Cerebellar nuclear complex (tissue), 1 donor: ENCODE measurements at places on chromosomes 4 and X.

GRCh38 chr4:721261-722168, 15.9 kb downstream of the PCGF3 start:
- no peak for DNase-seq

- no peak for DNase-seq
Observed at GRCh38 chrX:57083143-57083542, 38.2 kb downstream of the SPIN2B start.

DNA sequence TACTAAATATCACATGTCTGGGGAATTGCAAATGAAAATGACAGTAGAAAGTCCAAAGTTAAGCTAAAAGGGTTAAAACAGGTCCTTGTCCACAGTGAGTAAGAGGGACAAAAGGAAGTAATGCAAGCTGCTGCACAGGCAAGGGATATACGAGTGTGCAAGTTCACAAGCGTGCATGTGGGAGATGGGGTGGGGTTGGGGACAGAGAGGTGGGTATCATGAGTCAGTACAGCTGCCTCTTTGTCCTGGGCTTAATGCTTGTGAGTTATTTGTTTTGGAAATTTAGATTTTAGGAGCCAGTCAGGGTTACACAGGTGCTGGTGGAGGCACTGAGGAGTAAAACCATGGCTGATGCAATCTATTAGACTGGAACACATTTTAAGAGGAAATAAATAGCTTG, 3.3 kb upstream of the GPRASP2 start:
- no peak for DNase-seq

DNA sequence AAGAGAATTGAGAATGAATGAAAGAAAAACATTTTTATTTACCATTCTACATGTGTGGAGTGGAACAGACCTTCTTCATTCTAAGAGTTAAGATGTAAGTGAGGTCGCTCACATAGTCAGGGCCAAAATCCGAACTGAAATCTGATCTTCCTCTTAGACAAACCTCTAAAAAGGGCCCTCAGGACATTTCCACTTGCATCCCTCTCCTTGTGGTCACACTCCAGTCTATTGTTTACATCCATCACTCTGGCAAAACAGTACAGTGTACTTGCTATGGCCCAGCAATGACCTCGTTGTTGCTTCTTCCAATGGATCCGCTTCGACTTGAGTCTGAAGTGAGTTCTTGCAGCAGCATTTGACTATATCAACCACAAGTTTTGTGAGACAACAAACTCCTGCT, 54.2 kb downstream of the MOSPD2 start:
- DNase-seq: no peak

- DNase-seq: no peak
Observed at GRCh38 chrX:13506574-13506973, 62.8 kb upstream of the EGFL6 start.

GRCh38 chr4:85488416-85488815, 13.5 kb downstream of the ARHGAP24 start:
- DNase-seq: no peak

DNA sequence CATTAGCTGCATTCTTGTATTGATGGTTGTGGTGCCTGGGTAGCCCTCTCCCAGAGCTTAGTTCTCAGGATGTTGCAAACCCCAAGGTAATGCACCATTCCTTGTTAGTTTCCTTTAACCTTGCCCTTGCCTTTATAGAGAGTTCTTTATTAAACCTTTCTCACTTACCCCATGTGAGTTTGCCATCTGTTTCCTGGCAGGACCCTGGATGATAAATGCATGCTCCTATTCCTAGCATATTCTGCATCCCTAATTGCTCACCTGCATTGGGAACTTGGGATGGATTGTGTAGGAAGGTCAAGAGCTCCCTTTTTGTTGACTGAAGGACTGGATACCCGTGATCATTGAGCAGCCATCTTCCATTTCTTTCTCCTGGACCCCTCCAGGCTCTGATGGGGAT, 59.9 kb upstream of the AP1S2 start:
- DNase-seq: no peak

GRCh38 chrX:124421898-124422655, 75.7 kb downstream of the SH2D1A start:
- DNase-seq: no peak

- DNase-seq: no peak
Observed at GRCh38 chr4:154361450-154361849, 130.1 kb downstream of the DCHS2 start.

DNA sequence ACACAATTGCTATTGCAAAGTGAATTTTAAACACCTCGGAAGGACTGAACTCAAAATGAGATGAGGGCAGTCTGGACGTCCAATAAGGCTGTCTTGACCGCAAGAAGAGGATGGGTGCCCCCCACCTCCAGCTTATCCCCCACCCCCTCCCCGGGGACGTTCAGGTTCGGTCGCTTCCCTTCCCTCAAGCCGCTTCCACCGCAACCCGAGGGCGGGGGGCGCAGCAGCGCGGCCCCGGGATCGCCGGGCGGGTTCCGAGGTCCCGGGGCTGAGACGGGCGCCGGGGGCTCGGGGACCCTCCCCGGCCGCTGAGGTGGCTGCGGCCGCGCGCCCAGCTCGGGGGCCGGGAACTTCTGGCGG, 480 bp downstream of the USP46 start:
- DNase-seq: no peak

GRCh38 chrX:65874765-65875164, 165.1 kb downstream of the VSIG4 start:
- DNase-seq: no peak

- DNase-seq: no peak
Observed at GRCh38 chrX:115939636-115940160, 230.8 kb upstream of the AGTR2 start.

GRCh38 chrX:107374132-107374531, 75.3 kb upstream of the FRMPD3 start:
- no peak for DNase-seq

DNA sequence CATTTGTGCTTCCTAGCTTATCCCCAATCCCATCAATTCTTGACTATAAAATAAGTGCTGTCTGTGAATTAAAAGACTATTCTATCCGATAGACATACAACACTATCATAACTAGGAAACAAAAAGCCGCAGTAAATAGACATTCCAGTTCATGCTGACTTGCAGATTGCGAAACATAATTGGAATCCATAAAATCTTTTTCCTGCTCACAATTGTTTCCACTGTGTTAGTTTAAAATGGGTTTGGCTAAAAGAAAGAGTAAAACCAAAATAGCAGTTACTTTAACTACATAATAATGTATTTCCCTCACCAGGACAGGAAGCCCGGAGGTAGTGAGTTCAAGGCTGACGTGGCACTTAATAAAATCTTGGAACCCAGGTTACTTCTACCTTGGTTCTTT, 17.2 kb downstream of the SMIM31 start:
- DNase-seq: no peak

DNA sequence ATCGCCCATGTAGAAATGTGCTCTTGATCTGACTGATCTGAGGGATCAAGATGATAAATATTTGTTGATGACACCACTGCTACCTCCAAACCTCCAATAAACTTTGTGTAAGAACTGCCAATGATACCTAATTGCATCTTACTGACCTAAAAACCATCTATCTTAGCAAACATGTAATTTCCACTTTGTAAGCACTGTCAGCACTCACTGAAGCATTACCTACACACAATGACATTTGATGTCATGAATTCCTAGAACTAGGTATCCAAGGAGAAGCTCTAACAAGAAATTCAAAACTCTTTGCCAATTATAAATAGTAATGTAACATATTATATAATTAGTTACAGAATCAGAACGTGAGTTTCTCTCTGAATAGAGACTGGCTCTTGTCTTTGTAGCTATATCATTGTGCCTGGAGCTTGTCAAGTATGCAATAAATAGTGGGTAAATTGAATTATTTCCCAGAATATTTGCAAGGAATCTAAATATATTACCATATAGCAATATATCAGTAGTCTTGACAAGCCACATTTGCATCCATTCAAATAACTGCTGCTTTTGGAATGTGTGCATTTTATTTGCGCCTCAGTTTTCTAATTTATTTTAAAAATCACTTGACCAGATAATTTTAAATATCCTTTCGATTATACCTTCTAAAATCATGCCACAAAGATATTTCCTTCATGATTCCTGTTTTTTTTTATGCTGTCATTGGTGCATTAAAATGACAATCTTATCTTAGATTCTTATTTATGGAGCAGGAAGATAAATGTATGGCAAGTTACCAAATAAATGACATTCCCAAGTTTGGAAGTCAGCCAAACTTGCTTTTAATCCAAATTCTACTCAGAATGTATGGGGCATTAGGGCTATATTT, 232.3 kb upstream of the NEIL3 start:
- no peak for DNase-seq

DNA sequence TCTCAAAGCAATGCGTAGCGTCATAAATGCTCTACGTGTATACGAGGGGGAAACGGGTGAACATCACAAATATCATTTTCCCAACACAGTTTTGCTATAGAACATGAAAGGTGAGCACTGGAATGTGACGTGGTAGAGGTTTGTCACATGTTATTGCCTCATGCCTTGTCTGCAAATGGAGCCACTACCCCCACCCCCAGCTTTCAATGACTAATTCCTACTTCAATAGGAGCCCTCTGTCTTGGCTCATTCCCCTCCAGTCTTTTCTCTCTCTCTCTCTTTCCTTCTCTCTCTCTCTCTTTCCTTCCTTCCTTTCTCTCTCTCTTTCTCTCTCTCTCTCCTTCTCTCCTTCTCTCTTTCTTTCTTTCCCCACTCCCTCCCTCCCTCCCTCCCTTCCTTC, 127.0 kb downstream of the STOX2 start:
- no peak for DNase-seq

- DNase-seq: no peak
Observed at GRCh38 chr4:144574000-144574399, 72.0 kb upstream of the HHIP start.

- DNase-seq: no peak
Observed at GRCh38 chr4:106312997-106313522, 2.9 kb downstream of the TBCK start.

GRCh38 chrX:50736656-50737055, 77.3 kb downstream of the SHROOM4 start:
- no peak for DNase-seq

GRCh38 chrX:72094894-72095293, 36.8 kb downstream of the RTL5 start:
- DNase-seq: no peak

GRCh38 chrX:43878906-43879526, 3.2 kb downstream of the MAOB start:
- no peak for DNase-seq

DNA sequence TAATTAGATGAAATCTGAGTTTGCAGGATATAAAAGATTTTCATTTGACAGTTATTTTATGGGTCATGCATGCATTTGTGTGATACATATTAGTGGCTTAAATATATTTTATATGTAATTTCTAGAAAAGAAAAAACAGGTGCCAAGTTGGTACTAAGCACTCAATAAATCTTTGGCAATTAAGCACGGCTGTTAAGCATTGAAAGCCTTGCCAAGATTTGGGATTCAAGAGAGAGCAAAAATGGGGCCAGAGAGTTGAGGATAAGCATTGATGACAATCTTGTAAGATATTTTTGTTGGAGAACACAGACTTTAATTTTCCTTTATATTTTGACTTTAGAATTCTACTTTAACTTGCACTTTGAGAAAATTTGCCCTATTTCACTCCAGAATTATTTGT, 249.8 kb upstream of the MAD2L1 start:
- DNase-seq: no peak

DNA sequence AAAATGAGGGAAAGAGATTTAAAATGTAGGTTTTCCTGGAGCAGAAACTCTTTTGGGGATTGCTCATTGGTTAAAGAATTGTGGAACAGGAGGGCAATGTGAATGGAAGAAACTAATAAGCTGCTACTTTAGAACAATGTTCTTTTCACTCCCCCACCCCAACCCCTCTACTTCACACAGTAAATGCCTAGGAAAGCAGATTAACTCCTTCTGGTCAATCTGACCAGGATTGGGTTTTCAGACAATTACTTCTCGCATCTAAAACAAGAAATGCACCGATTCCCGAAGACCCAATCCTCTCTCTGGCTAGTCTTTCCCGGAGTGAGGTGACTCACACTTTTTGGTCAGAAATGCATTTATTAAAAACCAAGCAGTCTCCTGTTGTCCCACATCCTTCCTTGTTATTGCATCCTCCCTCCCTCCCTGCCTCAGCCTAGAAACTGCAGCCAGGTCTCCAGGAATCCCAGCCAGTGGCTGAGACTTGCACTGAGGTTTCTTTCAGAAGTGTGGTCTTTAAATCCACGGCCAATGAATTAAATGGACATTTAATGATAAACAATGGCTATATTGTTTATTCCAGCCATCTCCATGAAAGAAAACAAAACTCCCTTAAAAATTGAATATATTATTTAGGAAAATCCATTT, 21.4 kb downstream of the MFAP3L start:
- no peak for DNase-seq

GRCh38 chr4:152554742-152555141, 18.9 kb upstream of the FBXW7 start:
- DNase-seq: no peak

DNA sequence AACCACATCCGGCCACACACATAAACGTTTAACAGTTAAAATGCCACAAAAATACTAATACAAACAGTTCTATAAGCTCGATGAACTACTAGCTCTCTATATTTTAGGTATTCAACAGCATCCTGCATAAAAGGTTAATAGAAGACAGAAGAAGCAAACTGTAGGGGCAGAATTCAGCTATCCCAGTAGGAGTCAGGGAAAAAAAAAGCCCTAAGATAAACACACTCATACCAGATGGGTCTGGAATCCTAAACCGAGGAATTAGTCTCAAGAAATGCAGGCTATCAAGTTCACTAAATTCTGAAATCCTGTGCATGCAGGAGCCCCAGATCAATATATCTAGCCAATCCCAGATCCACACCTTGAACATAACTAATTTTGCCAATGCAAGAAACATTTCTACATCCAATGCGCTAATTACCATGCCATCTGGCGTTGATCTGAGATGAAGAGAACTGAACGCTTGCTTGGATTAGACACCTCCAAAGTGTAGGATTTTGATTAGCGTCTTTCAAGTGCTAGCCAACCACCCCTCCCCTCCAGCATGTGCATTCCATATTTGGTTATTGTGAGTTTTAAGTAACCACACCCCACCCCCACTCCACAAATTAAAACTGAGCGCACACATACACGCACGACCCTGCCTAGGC, 512.2 kb upstream of the INTU start:
- no peak for DNase-seq

DNA sequence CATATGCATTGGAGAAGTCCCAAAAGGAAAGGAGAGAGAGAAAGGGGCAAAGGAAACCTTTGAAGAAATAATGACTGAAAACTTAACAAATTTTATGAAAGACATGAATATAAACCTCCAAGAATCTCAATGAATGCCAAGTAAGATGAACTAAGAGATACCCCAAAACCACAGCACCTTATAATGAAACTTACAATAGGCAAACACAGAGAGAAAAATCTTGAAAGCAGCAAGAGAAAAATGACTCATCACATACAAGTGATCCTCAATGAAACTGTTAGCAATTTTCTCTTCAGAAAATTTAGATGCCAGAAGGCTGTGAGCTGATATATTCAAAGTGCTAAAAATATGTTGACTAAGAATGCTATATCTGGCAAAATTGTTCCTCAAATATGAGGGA, 10.1 kb downstream of the SMIM10L2A start:
- no peak for DNase-seq

- DNase-seq: no peak
Observed at GRCh38 chrX:9681011-9681410, 84.6 kb downstream of the GPR143 start.

GRCh38 chr4:139247700-139248238, 32.3 kb downstream of the MGARP start:
- no peak for DNase-seq
